Hepatocyte (in vitro differentiated cells): ENCODE measurements at places on chromosomes 4 and X. TPM values are rescaled to one million over a fixed set of nuclear protein-coding genes. Genes with fewer than 3 reads are reported as not detected.
A peak's percentile ranks its signal among the peaks of the same experiment; 100 is the strongest.

DNA sequence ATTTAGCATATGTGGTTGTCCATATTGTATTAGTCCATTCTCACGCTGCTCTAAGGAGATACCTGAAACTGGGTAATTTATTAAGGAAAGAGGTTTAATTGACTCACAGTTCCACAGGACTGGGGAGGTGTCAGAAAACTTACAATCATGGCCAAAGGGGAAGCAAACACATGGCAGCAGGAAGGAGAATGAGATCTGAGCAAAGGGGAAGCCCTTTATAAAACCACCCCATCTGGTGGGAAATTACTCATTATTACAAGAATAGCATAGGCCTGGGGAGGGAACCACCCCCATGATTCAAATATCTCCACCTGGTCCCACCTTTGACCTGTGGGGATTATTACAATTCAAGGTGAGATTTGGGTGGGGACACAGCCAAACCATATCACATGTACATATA is 122.6 kb upstream of the ANK2 start:
- DNase-seq = no peak

GRCh38 chr4:123889507-123889906 is 492.9 kb downstream of the SPRY1 start:
- no peak for DNase-seq

- DNase-seq = no peak
Observed at GRCh38 chrX:153485396-153486080, 9.2 kb upstream of the BGN start.

DNA sequence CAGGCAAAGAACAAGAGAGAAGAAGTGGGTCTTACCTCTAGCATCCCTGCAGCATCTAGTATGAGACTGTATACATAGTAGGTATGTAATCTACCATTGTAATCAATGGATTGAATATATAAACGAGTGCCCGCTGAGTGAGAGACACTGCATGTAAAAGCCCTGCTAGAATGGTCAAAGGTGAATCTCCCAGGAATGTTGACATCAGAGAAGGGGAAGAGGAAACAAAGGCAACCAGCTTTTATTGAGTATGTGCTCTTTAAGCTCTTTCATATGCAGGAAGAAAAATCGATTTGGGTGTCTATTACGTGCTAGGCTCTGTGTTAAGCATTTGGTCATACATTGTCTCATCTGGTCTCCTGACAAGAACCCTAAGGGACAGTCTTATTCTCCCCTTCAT is 91.9 kb upstream of the KLHL13 start:
- DNase-seq = no peak

GRCh38 chrX:317424-318067 is 1.1 kb downstream of the GTPBP6 start:
- no peak for DNase-seq

DNA sequence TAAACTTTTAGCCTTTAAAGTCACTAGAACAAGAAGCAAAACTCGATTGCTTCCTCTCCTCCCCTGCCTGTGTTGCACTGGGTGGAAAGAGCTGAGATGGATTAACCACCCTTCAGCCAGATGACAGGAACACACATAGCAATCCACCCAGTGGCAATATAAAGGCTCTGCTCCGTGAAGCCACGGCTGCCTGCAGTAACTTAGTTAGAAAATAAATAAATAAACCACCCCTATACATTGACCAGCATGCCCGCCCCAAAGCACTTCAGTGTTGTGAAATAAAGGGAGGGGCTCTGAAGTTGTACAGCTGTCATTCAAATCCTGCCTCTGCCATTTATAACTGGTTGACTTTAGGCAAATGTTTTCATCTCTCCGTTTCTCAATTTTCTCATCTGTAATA is 217.1 kb upstream of the LDB2 start:
- no peak for DNase-seq

DNA sequence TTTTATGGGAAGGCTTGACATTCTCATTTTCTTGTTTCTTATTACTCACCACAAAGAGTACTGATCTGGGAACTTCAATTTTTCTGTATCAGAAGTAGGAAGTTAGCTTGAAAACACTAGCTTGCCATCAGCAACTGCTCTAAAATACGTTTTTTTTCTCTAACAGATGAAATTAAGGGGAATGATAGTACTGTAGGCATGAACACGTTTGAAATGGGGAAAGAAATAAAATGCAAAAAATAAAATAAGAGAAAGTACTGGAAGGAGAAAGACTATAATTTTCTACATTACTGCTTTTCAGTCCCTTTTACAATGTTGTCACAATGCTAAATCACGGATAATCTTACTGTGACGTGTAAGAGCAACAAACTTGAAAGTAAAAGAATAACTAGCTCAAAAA is 1.5 kb downstream of the RADX start:
- DNase-seq = no peak

DNA sequence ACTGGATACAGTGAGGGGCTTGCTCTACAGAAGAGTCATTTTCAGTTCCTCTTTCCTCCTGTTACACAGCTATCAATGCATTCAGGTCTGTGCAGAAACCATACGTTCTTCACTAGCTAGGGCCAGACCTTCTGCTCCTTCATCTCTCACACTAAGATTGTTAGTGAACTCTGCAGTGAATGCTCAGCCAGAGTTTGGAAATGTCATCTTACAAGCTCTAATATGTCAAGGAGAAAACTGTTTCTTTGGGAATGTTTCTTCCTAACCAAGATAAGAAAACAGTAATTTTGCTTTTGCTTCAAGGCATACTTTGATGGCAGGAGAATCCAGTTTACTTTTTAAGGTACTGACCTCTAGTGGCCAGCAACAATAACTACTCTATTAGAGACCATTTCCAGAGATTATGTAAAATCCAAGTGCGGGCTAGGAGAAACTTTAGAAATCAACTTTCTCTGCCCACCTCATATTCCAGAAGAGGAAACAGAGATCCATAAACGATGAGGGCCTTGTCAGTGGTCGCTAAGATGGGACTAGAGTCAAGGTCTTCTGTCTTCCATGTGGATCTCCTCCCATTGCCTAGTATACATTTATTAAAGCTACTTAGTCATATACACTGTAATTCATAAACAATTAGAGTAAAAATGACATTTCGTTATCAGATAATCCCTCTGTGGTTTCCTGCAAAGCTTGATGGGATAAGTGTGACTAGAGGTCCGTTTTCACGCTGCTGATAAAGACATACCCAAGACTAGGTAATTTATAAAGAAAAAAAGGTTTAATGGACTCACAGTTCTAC is 12.1 kb upstream of the CC2D2A start:
- DNase-seq = peak; percentile 70

GRCh38 chr4:2651998-2652397 is 104.1 kb downstream of the TNIP2 start:
- DNase-seq = no peak

DNA sequence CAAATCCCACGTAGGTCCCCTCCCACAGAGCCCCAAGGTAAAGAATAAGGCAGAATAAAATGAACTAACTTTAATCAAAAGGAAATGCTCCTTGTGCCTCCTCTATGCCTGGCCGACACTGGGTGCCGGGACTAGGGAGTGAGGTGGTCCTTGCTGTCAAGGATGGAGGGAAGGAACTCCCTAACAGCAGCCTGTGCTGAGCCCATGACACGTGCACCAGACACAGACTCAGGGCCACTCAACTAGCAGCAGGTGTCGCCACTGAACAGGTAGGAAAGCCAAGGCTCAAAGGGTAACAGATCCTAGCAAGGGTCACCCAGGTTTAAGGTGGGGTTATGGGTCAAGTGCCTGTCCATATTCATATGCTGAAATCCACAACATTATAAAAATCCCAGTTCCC is 29.2 kb downstream of the MSX1 start:
- no peak for DNase-seq

- DNase-seq = peak; percentile 10
Observed at GRCh38 chrX:71301195-71301924, at the start of gene ITGB1BP2. Gene ITGB1BP2 (plus strand): TSS chrX:71301750. CDS start chrX:71301807, 57 bp downstream.

GRCh38 chr4:165651901-165652300 is 221.1 kb upstream of the TLL1 start:
- no peak for DNase-seq

TBX22 gene
- 0.26 TPM in 1 of 2 replicates, not detected in the other for polyA plus RNA-seq

ZNF674 gene
- 2.2 and 2.5 TPM in 2 replicates for polyA plus RNA-seq

DNA sequence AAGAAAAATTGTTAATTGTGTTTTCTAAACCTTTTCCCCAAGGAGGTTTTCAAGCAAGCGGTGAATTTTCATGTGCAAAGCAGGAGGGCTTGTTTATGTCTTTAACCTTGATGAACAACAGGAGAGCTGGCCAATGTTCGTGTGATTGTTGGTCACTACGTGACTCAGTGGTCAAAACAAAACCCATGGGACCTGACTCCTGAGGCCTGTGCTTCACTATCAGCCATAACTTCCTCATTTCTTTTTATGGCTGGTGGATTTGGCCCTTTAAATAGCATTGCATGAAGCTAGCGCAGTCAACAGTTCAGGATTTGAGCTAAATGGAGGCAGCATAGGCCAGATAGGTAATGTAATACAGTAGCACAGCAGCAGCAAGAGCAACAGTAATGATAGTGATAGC is 80.5 kb downstream of the MID1IP1 start:
- no peak for DNase-seq

FATE1 gene
- polyA plus RNA-seq = not detected in 2 replicates

- DNase-seq = no peak
Observed at GRCh38 chr4:42344309-42344708, 53.0 kb upstream of the SHISA3 start.

- no peak for DNase-seq
Observed at GRCh38 chr4:184826691-184827270, 1.0 kb upstream of the ACSL1 start.

CENPVL1 gene
- polyA plus RNA-seq = 0.10 TPM in 1 of 2 replicates, not detected in the other

RNF175 gene
- 2.6 and 2.8 TPM in 2 replicates for polyA plus RNA-seq

DACH2 gene
- 0.36 and 0.87 TPM in 2 replicates for polyA plus RNA-seq

DNA sequence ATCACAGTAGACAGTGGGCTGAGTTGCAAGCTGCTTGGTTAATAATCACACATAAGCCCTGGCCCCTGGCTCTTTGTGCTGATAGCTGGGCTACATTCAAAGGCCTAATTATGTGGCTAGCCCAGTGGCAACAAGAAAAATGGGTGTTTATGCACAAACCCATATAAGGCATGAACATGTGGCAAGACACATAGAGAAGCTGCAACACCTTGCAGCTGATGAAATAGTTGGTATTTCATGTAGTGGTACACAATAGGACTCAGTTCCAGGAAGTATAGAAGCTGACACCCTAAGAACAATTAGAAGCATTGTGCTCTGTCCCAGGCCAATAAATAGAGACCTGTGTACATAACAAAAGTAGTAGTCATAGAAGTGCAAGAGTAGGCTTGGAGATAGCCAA is 14.6 kb upstream of the ZNF630 start:
- DNase-seq = no peak

OCIAD1 gene
- 201 and 207 TPM in 2 replicates for polyA plus RNA-seq

GRCh38 chr4:22091352-22091717 is 142.8 kb upstream of the KCNIP4 start:
- DNase-seq = no peak

DNA sequence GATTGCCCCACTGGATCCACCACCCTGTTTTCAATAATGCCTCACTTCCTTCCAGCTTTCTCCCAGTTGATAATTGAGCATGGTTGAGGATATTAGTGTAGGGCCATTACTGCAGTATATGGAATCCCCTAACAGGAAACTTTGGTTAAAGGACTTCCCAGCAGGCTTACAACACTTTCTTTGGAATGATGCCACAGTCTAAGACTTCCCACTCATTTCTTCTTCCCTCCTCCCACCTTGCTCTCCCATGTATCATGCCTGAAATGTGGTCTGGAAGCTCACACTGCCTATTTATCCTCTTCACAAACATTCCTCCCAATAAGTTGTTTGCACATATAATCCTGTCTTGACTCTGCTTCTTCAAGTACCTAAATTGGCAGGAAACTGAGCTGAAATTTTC is 863.3 kb downstream of the CENPC start:
- no peak for DNase-seq

UNC5C gene
- 3.5 and 6.9 TPM in 2 replicates for polyA plus RNA-seq

NAP1L2 gene
- 0.78 and 1.0 TPM in 2 replicates for polyA plus RNA-seq

DNA sequence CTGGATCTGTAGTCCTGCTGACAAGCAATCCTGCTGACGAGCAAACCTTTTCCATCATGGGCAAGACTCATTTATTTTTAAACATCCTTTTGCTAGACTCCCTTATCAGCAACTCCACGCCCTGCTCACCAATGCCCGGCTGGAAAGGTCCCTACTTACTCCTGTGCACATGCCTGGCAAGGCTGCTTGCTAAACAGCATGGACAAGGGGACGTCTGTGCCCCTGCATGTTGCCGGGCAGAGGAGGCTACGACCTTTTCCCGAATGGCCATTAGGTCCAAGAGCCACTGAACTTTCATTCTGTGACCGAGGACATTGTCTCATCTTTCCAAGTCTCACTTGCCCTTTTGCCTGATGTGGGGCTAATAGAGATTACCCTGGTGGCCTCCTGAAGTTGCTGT is 98.6 kb downstream of the MGST2 start:
- DNase-seq = no peak

DNA sequence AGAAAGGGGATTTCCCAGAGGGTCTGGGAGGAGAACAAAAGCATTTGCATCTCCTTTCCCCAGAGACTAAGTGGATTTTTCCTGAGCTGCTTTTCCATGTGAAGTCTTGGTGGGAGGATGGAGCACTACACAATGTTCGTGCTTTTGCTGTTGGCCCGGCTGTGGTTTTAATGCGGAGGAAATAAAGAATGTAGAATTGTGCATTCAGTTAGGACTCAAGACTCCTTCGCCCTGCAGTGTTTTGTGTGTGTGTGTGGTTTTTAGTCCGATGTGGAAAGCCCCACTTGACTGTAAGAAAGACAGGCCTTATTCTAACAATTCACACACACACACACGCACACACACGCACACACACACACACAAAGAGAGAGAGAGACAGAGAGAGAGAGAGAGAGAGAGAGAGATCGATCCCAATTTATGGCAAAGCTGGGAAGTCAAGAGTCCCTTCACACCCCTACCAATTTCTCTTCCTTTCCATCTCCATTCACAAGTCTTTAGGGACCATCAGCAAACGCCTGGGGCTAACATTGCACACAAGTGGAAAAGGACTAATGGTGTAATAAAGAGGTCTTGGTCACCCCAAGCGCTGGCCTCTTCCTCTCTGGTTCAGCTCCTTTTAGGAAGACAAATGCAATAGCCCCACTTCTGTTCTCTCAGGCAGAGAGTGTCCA is 44.2 kb downstream of the CLDN34 start:
- DNase-seq = no peak

PAK3 gene
- polyA plus RNA-seq = 2.9 and 4.1 TPM in 2 replicates

BTC gene
- polyA plus RNA-seq = 0.21 and 2.0 TPM in 2 replicates

- no peak for DNase-seq
Observed at GRCh38 chr4:168811207-168811606, 198.8 kb downstream of the CBR4 start.

DNA sequence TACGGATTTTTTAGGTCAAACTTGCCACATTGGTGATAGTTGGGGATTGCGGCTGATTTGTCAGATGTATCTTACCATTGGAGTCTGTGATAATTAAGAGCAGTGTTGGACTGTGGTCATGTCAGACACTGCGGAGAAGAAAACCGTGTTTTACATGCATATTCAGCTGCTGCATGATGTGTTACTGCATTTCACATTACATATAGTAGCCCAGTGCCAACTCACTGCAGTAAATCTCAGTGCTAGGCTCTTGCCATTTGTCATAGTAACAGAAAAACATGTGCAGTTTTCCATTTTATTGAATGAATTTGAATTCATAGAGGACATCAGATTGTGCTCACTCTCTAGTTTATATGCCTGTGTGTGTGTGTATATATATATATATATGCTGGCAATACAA is 543.7 kb downstream of the IL1RAPL1 start:
- no peak for DNase-seq

- no peak for DNase-seq
Observed at GRCh38 chr4:84778041-84778440, 188.4 kb downstream of the WDFY3 start.

SLITRK2 gene
- polyA plus RNA-seq = 0.16 TPM in 1 of 2 replicates, not detected in the other

LEF1 gene
- polyA plus RNA-seq = 7.6 and 10.4 TPM in 2 replicates

GRCh38 chrX:45428831-45429230 is 228.2 kb upstream of the DIPK2B start:
- no peak for DNase-seq

GRCh38 chr4:106565727-106566126 is 197.1 kb upstream of the GIMD1 start:
- no peak for DNase-seq

MAGEH1 gene
- 60.0 and 62.6 TPM in 2 replicates for polyA plus RNA-seq
